ENCODE measurements at places on chromosomes 12 and 14.

GRCh38 chr14:34875031-34875922 is at the start of gene BAZ1A:
BAZ1A (minus strand) TSS chr14:34875360; CDS start chr14:34874604, 756 bp downstream.
- peak; percentile 86 for ATAC-seq

DNA sequence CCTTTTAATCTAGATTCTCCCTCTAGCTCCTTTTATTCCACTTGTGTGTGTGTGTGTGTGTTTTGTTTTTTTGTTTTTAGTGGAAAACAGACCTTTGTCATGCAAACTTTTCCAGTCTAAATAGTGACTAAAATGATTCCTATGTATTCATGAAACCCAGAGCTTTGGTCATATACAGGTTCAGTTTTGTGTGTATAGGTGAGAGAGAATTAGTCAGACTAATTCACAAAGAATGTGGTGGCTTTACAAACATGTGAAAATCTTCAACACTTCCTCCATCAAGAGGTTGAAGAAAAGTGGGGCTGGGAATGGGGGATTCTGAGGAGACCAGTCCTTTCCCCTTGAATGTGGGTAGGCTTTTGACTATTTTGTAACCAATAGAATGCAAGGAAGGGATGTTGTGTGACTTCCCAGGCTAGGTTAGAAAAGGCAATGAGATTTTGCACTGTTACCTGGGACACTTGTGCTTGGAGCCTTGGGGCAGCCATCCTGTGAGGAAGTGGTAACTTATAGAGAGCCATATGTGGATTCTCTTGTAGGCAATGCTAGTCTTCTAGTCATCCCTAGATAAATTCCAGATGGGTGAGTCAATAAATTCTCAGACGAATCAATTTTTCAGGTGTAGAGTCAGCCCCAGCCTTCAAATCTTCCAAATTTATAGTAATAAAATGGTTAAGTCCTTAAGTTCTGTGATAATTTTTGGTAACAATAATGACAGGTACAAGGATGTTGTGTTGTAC is 236.1 kb downstream of the CEP128 start:
- ATAC-seq = no peak

DNA sequence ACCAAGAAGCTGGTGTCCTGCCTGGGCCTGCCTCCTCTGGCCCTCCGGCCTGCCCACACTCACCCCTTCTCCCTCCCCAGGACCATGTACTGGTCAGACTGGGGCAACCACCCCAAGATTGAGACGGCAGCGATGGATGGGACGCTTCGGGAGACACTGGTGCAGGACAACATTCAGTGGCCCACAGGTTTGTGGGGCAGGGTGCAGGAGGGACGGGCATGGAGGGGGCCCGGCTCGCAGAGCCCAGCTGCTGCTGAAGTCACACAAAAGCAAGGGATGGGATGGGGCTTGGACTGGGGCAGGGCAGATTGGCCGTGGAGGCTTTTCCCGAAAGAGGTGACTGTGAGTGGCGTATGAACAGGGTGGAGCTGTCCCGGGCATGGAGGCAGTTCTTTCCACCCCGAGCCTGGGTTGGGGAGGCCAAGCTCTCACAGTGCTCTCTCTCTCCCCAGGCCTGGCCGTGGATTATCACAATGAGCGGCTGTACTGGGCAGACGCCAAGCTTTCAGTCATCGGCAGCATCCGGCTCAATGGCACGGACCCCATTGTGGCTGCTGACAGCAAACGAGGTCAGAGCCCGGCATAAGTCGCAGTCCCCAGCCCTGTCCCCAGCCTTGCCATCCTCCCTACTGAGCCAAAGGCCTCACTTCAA is 7.8 kb upstream of the NXPH4 start:
- no peak for ATAC-seq

GRCh38 chr12:41683023-41683422 is 461.7 kb downstream of the GXYLT1 start:
- ATAC-seq = no peak

- no peak for ATAC-seq
Observed at GRCh38 chr12:122921917-122922316, 26.0 kb upstream of the VPS37B start.

DNA sequence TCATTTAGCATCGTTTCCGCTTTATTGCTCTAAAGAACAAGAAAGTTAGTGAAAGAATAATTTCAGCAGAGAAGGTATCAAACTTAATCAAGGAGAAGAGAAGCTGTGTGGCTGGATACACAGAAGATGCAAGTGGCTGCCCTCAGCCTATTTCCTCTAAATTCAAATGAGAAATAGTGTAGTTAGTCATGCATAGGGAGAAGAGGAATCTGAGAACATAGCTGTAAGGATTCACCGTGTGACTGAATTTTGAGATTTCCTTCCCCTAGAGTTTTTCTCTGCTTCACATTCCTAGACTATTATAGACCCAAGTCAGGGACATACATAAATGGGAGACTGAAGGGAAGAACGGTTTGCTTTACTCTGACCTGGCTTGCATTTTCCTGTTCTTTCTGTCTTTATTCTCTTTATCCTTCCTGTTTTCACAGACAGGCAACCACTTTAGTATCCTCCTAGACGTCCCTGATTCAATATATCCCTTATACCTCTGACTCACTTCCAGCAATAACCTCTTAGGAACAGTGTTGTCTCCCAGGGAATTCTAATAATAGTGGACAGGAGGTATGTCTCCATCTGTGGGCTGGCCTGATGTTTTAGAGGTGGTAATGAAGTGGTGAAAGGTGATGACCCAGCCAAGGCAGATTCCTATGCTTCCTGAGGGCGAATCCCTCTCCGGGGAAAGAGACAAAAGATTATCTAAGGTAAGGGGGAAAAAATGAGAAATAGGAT is 7.0 kb downstream of the RNASE10 start:
- ATAC-seq = no peak

GRCh38 chr12:74317078-74317601 is 220.5 kb upstream of the ATXN7L3B start:
- ATAC-seq = peak; percentile 78

DNA sequence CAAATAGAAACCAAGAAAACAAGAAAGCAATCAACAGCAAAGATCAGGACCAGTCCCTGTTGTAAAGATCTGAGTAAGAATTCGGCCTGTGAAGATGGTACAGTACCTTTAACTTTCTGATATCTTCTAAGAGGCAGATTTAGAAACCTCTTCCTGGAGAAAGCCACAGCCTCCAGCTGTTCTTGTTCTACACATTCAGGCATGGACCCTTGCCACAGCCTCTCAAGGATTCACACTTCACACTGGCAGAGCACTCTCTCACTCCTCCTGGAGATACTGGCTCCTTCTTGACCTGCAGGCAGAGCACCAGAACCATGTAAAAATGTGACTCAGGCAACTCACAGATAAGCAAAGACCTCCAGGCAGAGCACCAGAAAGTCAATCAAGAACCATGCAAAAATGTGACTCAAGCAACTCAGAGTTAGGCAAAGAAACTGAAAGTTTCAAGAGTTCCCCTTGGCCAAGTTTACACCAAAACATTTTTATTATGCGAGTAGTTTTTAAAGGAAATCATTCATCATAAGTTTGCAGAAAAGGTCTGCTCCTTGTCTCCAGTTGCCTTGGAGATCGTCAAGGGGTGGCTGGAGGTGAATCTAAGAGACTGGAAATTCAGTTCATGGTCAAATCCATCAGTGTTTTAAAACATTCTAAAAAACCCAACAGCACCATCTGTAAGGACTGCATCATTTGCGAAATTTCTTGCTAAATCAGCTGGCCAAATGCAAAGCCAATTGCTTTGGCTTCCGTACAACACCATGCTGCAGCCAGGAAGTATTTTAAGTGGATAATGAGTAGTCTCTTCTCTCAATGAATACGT is 119.3 kb upstream of the MDM1 start:
- ATAC-seq = peak; percentile 82

DNA sequence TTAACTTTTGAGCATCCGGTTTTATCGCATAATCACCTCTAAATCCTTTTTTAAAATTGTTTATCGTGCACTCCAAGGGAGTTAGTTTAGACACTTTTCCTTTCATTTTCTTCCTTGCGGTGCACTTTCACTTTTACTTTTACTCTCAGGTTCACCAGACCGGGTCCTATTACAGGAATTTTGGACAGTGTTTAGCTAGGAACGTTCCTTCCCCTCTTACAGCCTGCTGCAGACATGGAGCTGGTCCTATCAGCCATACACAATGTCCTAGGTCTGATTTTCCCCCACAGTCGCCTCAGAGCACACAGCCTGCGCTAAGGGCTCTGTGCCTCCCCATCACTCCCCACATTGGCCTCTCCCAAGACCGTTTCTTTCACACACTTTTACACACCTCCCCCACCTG is 103.9 kb downstream of the ALG10 start:
- ATAC-seq = peak; percentile 80

DNA sequence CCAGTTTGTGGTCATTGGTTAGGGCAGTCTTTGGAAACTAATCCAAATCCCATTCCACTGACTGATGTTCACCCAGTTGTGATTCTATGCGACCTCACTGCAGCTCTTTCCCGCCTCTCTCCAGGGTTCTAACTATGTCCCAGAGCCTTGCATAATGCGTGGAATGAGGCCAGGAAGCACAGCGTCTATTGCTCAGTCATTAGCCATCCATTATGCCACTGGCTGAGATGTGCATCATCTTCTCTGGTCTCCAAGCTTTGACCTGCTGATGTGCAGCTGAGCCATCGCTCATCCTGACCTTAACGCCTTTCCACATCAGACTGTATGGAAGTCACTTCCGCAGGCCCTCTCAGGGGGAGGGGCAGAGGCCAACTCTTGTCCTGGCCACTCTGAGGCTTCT is 115.4 kb upstream of the VRK1 start:
- ATAC-seq = no peak

DNA sequence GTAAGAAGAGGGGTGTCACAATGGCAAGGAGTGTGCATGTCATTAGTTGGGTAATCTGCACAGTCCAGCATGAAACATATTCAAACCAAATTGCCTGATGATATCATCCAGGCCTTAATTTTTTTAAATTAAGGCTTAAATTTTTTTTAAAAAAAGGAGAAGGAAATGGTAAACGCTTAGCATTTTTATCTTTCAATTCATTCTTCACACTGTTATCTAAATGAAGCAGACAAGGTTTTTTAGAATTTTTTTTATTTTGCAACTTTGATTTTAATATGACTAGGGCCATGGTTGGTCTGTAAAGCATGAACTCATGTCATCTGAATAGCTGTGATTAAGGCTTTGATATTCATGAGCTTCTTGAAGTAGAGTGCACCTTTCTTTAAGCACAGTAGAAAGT is 362.5 kb downstream of the SYT1 start:
- ATAC-seq = no peak

GRCh38 chr12:14284184-14284722 is 81.2 kb upstream of the ATF7IP start:
- peak; percentile 35 for ATAC-seq

DNA sequence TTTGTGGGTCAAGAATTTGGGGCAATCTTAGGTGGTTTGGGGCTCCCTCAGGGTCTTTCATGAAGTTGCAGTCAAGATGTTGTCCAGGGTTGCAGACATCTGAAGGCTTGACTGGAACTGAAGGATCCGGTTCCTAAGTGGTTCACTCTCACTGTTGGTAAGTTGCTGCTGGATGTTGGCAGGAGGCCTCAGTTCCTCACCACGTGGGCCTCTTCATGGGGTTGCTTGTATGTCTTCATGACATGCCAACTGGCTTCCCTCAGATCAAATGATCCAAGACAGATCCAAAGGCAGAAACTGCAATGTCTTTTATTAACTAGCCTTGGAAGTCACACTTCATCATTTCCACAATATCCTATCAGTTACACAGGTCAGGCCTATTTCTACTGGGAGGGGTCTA is 49.2 kb downstream of the ARF6 start:
- no peak for ATAC-seq

GRCh38 chr12:113788020-113788856 is 177.9 kb downstream of the RBM19 start:
- ATAC-seq = no peak

- ATAC-seq = no peak
Observed at GRCh38 chr14:91380610-91381371, 36.8 kb downstream of the CCDC88C start.

GRCh38 chr12:10331642-10332239 is 24.1 kb downstream of the KLRD1 start:
- ATAC-seq = peak; percentile 88

DNA sequence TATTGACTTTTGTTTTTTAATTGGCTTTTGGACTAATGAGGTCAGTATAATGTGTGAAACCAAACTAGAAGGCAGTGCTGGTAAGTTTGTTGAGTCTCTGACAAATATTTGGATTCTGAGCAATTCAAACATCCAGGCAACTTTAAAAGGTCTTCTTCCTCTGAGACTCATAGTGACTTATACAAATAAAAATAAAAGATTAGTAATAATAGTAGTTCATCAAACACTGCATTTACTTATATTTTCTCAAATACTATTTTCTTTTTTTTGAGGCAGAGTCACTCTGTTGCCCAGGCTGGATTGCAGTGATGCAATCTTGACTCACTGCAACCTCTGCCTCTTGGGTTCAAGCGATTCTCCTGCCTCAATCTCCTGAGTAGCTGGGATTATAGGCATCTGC is 337.9 kb downstream of the DAD1 start:
- no peak for ATAC-seq

DNA sequence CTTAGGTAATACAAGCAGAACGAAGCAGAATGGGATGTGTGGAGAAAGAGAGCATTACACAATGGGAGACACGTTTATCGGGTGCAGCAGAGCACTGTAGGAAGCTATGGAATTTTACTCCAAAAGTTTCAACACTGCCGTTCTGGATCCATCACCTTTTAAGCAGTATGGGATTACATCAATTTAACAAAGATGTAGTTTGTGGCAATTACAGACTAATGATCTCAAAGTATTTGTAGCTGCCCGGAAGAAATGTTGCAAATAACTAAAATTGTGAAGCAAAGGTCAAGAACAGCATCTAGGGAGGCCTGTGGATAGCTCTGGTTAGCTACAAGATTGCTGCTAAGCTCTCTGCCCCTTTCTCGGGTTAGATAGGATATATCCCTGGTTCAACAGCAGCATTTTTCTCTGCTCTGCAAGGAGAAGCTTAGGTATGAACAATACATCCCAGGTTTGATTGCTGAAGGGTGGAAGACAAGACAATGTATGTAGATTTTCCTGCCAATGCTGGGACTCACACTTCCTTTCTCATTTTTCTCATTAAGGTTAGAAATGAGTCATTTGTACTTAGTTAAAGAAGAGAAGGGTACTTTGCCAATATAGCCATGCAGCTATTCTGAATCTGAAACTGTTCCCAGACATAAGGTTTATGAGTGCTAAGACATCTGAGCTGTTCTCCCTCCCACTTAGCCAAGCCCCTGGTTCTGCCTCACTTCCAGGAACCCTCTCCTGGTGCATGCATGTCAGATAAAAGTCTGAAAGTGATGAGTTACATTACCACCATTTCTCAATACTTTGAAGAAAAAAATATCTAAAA is 75.0 kb upstream of the HIF1A start:
- ATAC-seq = peak; percentile 72

- ATAC-seq = no peak
Observed at GRCh38 chr14:82390586-82390985, 856.9 kb upstream of the SEL1L start.

- no peak for ATAC-seq
Observed at GRCh38 chr12:62429457-62429856, 37.2 kb upstream of the MON2 start.

DNA sequence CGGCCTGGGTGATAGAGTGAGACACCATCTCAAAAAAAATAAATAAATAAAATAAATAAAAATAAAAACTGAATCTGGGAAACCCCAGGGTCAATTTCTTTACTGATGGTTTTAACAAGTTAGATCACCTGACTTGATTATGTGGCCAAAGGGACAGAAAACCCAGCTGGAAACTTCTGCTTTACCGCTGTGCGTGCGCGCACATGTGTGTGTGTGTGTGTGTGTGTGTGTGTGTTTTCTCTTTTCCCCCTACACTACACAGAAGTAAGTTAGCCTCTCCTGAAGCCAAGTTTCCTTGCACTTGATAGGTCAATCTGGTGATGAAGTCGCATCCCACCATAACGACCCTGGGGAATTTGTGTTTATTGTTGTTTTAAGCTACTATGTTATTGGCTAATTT is 105.3 kb upstream of the AMN1 start:
- no peak for ATAC-seq

Measured in SK-N-SH treated with all-trans-retinoic acid at 6 μM for 48 hours (cell line).